ENCODE measurements at places on chromosomes 1 and 21. TPM values are rescaled to one million over a fixed set of nuclear protein-coding genes. Genes with fewer than 3 reads are reported as not detected.

The MATN1 gene
- not detected for total RNA-seq

The ARHGEF16 gene
- total RNA-seq, result 0.89 TPM

The EFNA1 gene
- 41.5 TPM for total RNA-seq

The PIK3R3 gene
- 26.9 TPM for total RNA-seq

The CDK18 gene
- total RNA-seq, result 172 TPM

The PEAR1 gene
- 6.7 TPM for total RNA-seq

The SLC66A1 gene
- 5.8 TPM for total RNA-seq

The KDF1 gene
- total RNA-seq, result 0.35 TPM

The ATP6V1G3 gene
- not detected for total RNA-seq

The ADGRL4 gene
- total RNA-seq, result 18.3 TPM

The PPM1J gene
- total RNA-seq, result 4.7 TPM

The KRTAP12-3 gene
- not detected for total RNA-seq

The LCE3D gene
- not detected for total RNA-seq

The ACADM gene
- 401 TPM for total RNA-seq

The NCF2 gene
- total RNA-seq, result 5.7 TPM

The OLFML3 gene
- total RNA-seq, result 10.9 TPM

The HTR6 gene
- not detected for total RNA-seq

The OLIG2 gene
- total RNA-seq, result not detected

The SPATA17 gene
- total RNA-seq, result 1.4 TPM

The LRRC53 gene
- not detected for total RNA-seq

The PLEKHN1 gene
- not detected for total RNA-seq

The AGT gene
- 56.2 TPM for total RNA-seq

The C1orf174 gene
- total RNA-seq, result 12.6 TPM

The ZBTB8B gene
- not detected for total RNA-seq

The ACTL8 gene
- not detected for total RNA-seq

The CLCA1 gene
- not detected for total RNA-seq

The TCHH gene
- not detected for total RNA-seq

The GPR37L1 gene
- total RNA-seq, result 0.05 TPM

The MPL gene
- total RNA-seq, result 0.40 TPM

The SPAG17 gene
- not detected for total RNA-seq

The IFI16 gene
- 21.1 TPM for total RNA-seq

The GUCA2A gene
- total RNA-seq, result not detected

The DCST2 gene
- 0.16 TPM for total RNA-seq

The CRNN gene
- not detected for total RNA-seq

The ADAMTS1 gene
- 41.4 TPM for total RNA-seq

The UAP1 gene
- total RNA-seq, result 27.4 TPM

The GPR3 gene
- total RNA-seq, result 0.24 TPM

The OR6N1 gene
- total RNA-seq, result not detected

The JAM2 gene
- 32.3 TPM for total RNA-seq

The PHTF1 gene
- total RNA-seq, result 6.5 TPM

The RNF186 gene
- total RNA-seq, result not detected

All from Right ventricle myocardium superior (tissue), 1 donor.